ENCODE measurements at places on chromosomes 5 and 9. TPM values are rescaled to one million over a fixed set of nuclear protein-coding genes. Genes with fewer than 3 reads are reported as not detected.

Gene FSTL4
- 0.07 TPM for total RNA-seq

Gene ZNF782
- 2.8 TPM for total RNA-seq

Gene ST8SIA4
- total RNA-seq, result 0.30 TPM

Gene SLC6A19
- total RNA-seq, result not detected

Gene ANKRD55
- total RNA-seq, result not detected

Gene AHRR
- 18.0 TPM for total RNA-seq

Gene MEF2C
- total RNA-seq, result 19.5 TPM

Gene TLE1
- total RNA-seq, result 34.3 TPM

Gene PCA3
- total RNA-seq, result 0.07 TPM

Gene PCDHGB5
- 34.3 TPM for total RNA-seq

Gene IFNA2
- total RNA-seq, result not detected

All from smooth muscle cell of the pulmonary artery (primary cell).